ENCODE measurements at places on chromosomes 4 and X.

DNA sequence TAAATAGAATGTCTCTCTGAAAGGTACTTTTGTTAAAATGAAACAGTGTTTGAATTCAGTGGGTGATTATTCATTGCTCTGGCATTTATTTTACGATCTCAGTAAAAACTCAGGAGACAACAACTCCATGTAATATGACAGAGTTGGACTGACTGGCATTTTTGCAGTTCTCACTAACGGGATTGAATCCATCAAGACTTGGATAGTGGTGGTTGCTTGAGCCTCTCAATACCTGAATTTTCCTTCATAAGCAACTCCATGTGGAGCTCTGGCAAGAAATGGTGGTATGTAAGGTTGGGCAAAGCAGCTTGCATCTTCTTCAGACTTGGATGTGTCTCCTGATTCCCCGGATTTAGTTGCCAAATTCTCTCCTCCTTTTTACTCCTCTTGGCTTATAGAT is 72.7 kb downstream of the FRMPD4 start:
- no peak for DNase-seq

- DNase-seq = no peak
Observed at GRCh38 chr4:172369471-172369959, 556.3 kb downstream of the GALNTL6 start.

GRCh38 chr4:20178902-20179576 is 72.7 kb upstream of the SLIT2 start:
- no peak for DNase-seq

DNA sequence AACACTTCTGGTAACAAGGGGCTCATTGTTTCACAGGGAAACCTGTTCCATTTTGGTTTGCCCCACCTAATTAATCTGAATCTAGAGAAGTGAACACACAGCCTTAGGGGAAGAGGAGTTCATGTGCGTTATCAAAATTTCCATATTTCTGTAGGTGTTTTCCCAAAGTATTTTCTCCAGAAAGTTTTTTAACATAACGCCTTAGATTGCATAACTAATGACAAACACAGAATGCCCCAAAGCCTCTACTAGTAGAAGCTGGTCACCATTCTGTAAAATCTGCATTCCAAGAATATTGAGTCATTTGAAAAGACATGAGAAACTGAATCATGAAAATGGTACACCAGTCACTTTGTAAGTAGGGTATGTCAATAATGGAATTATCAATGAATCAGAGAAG is 41.1 kb downstream of the IL13RA2 start:
- no peak for DNase-seq

DNA sequence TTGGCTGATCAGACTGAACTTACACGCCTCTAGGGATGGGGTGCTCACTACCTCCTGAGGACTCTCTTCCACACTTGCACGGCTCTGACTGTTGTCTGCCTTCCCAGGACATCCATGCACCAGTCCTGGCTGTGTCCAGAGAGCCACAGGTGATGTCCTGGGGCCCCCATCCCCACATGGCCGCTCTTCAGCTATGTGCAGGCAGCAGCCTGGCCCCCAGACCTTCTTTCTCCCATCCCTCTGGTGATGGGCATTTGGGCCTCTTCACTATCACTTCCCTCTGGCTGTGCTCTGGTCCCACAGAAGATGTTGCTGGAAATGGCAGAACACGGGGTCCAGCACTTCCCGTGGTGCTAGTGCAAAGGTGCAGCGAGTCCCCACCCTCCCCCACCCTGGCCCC is 40.9 kb upstream of the HMX1 start:
- no peak for DNase-seq
